ENCODE measurements at places on chromosomes 2 and 18. TPM values are rescaled to one million over a fixed set of nuclear protein-coding genes. Genes with fewer than 3 reads are reported as not detected.

The FN1 gene
- polyA plus RNA-seq = 157 TPM

The NEU2 gene
- polyA plus RNA-seq = not detected

The DSG1 gene
- not detected for polyA plus RNA-seq

The CD207 gene
- polyA plus RNA-seq = 0.04 TPM

The ST8SIA3 gene
- polyA plus RNA-seq = not detected

The PRSS56 gene
- polyA plus RNA-seq = 0.07 TPM

GRCh38 chr18:68991286-68991685 lies 193.4 kb downstream of the CCDC102B start:
- no peak for DNase-seq

DNA sequence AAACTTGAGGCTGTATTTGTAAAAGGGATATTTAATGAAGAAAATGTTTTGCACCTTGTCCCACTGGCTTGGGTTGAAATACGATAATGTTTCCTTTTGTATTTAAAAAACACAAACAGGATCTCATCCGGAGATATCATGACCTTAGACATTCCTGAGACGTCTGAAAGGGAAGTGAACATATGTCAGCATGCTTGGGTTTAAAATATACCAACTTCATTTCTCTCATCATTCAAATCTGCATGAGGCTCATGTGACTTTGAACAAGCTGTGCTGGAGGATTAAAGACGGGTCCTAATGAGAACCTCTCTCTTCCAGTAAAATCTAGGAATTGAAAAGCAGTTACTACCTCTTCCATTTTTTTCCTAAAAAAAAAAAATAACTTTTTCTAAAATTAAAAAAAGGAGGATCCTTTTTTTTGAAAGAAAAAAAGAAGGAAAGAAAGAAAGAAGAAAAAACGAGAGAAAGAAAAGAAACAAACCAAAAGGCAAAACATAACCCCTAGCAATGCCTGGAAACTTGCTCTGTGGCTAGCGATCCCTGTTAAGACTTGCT lies 106.8 kb upstream of the ZFP36L2 start:
- no peak for DNase-seq

- DNase-seq = no peak
Measured at GRCh38 chr18:9756271-9756932, 48.3 kb downstream of the RAB31 start.

- DNase-seq = no peak
Measured at GRCh38 chr18:60905699-60906098, 427.5 kb upstream of the CDH20 start.

DNA sequence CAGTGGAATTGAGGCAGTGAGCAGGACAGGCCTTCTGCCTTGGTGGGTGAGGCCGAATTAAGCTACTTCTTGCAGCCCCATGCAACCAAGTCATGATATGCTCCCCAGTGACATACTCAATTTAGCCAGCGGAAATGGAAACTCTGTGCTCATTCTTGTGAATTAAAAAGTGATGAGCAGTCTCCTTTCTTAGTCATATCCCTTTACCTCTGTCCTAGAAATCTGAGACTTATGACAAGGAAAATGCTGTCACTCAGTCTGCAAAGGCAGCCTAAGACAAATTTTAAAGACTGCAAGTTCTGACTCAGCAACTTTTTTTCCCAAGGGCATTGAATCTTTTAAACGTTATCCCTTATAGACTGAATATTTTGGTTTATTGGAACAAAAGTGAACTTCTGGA lies 218.2 kb downstream of the SH3BP4 start:
- peak; percentile 34 for DNase-seq

- no peak for DNase-seq
Measured at GRCh38 chr2:229235131-229235914, 35.8 kb downstream of the PID1 start.

DNA sequence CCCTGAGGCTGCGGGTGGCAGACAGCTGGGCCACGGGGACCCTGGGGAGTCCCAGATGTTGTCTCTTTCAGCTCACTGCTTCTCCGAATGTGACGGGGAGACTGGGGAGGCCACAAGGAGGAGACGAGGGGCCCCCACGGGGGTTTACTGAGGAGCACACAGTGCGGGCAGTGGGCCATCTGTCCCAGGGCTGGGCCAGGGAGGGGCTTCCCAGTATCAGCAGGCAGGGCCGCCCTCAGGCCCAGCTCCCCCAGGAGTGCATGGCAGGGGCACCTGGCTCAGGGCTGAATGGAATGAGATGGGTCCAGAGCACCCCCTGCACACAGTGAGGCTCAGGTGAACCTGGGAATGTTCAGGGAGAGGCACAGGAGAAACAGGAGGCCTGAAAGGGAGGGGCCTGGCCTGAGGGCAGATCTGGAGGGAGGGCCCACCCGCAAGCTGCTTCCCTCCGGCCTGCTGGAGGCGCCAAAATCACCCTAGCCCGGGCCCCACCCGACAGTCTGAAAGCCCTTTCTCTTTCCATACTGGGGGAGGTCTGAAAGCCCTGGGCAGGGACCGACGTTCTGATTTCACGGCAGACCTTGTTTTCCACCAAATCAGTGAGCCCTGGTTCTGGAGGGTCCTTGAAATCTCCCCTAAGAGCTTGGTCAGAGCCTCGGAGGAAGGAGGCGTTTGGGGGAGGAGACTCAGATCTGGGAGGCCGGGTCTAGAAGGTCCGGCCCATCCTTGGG lies 35.5 kb upstream of the PTMA start:
- DNase-seq = peak; percentile 89

Measured in A549 (cell line).